Activated CD4-positive, alpha-beta T cell treated with anti-CD3 and anti-CD28 coated beads for 36 hours (primary cell): ENCODE measurements at places on chromosomes 4 and X. TPM values are rescaled to one million over a fixed set of nuclear protein-coding genes. Genes with fewer than 3 reads are reported as not detected.

- H3K27me3 ChIP-seq, result no peaks in the 10 kb centered on the region
- H3K4me1 ChIP-seq, result peaks cover 29% of the 10 kb centered on the region
- H3K4me3 ChIP-seq, result no peak overlapping the region
Measured at GRCh38 chr4:2619459-2619858, 83.0 kb downstream of the FAM193A start.

GRCh38 chr4:61210186-61210939 lies 10.2 kb downstream of the ADGRL3 start:
- H3K36me3 ChIP-seq, result no peaks in the 10 kb centered on the region
- no peak overlapping the region for H3K27ac ChIP-seq
- H3K27me3 ChIP-seq, result peaks cover under 1% of the 10 kb centered on the region

Gene ANXA3
- 0.49 TPM for total RNA-seq

- no peaks in the 10 kb centered on the region for H3K36me3 ChIP-seq
- no peak for DNase-seq
- no peaks in the 10 kb centered on the region for H3K4me1 ChIP-seq
- no peak overlapping the region for H3K4me3 ChIP-seq
- H3K27me3 ChIP-seq, result peaks cover 2% of the 10 kb centered on the region
- no peak overlapping the region for H3K27ac ChIP-seq
Measured at GRCh38 chrX:139538907-139539790, 8.6 kb downstream of the F9 start.

GRCh38 chrX:56228914-56229313 lies 3.2 kb upstream of the KLF8 start:
- peaks cover 16% of the 10 kb centered on the region for H3K4me1 ChIP-seq
- H3K36me3 ChIP-seq, result no peaks in the 10 kb centered on the region
- H3K27me3 ChIP-seq, result no peaks in the 10 kb centered on the region
- H3K4me3 ChIP-seq, result no peak overlapping the region

Gene ERVMER34-1
- 0.67 TPM for total RNA-seq

Gene CXCL8
- total RNA-seq, result 0.76 TPM

- no peak overlapping the region for H3K27ac ChIP-seq
- no peaks in the 10 kb centered on the region for H3K4me1 ChIP-seq
- H3K27me3 ChIP-seq, result no peaks in the 10 kb centered on the region
- H3K36me3 ChIP-seq, result peaks cover 53% of the 10 kb centered on the region
- H3K4me3 ChIP-seq, result no peak overlapping the region
Measured at GRCh38 chr4:182897601-182898478, 19.3 kb downstream of the DCTD start.

Gene PRRG3
- total RNA-seq, result not detected

Gene ENPEP
- not detected for total RNA-seq

DNA sequence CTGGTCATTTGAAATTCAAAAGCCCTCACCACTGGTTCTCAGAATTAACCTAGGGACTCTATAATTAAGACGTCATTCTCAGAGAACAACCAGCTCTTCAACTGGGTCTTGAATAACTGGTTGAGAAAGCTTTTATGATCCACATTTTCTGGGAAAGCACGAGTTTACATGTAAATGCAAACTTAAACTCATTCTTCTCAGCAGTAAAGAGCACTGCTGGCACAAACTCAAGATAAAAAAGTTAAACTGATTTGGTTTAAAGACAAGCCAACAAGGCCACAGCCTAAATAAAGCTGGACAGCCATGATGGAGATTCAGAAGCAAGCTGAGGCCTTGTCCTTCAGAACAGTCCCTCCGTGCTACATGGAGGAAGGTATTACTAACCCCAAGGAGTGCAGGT lies 13.2 kb downstream of the BST1 start:
- no peak overlapping the region for H3K4me3 ChIP-seq
- DNase-seq, result no peak
- H3K27me3 ChIP-seq, result no peaks in the 10 kb centered on the region
- H3K27ac ChIP-seq, result no peak overlapping the region
- no peaks in the 10 kb centered on the region for H3K36me3 ChIP-seq

- no peak overlapping the region for H3K27ac ChIP-seq
- H3K27me3 ChIP-seq, result peaks cover 4% of the 10 kb centered on the region
- peak; percentile 5 for DNase-seq
- no peaks in the 10 kb centered on the region for H3K36me3 ChIP-seq
- H3K4me3 ChIP-seq, result no peak overlapping the region
Measured at GRCh38 chr4:155722816-155723499, 35.9 kb upstream of the GUCY1B1 start.
